Activated T-cell treated with anti-CD3 and anti-CD28 coated beads, Interleukin-2, amount 50 U/mL, for 4 hours (primary cell): ENCODE measurements at places on chromosomes 4 and X. TPM values are rescaled to one million over a fixed set of nuclear protein-coding genes. Genes with fewer than 3 reads are reported as not detected.

ADH1C gene
- 0.20 TPM for total RNA-seq

SMPX gene
- total RNA-seq: not detected

ARMCX2 gene
- total RNA-seq: 3.1 TPM

TLL1 gene
- not detected for total RNA-seq

GPC3 gene
- 0.46 TPM for total RNA-seq

BDH2 gene
- 9.0 TPM for total RNA-seq

GPR119 gene
- total RNA-seq: not detected

PHOX2B gene
- total RNA-seq: not detected

ZFP92 gene
- total RNA-seq: 1.5 TPM

KDR gene
- total RNA-seq: not detected

MAGEA8 gene
- not detected for total RNA-seq

DCAF12L2 gene
- total RNA-seq: not detected

PPP1R3F gene
- 2.4 TPM for total RNA-seq

CSAG1 gene
- not detected for total RNA-seq

PDCL2 gene
- not detected for total RNA-seq
